ENCODE measurements at places on chromosomes 6 and 20.

DNA sequence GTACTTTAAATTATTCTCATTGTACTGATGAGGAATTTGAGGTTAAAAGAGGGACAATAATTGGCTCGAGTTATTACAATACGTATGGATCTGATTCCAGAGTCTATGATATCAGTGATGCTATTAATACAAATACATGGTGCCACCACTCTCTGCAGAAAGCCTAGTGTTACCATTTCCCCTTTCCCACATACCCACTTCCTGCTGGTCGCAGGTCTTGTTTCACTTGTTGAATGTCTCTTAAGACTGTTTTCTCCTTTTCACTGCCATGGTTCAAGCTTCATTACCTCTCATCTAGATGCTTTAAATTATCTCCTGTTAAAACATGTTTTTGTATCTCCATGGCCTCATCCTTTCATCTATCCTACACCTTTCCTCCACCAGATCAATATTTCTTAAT, 62.0 kb downstream of the FHL5 start:
- no peak for DNase-seq

DNA sequence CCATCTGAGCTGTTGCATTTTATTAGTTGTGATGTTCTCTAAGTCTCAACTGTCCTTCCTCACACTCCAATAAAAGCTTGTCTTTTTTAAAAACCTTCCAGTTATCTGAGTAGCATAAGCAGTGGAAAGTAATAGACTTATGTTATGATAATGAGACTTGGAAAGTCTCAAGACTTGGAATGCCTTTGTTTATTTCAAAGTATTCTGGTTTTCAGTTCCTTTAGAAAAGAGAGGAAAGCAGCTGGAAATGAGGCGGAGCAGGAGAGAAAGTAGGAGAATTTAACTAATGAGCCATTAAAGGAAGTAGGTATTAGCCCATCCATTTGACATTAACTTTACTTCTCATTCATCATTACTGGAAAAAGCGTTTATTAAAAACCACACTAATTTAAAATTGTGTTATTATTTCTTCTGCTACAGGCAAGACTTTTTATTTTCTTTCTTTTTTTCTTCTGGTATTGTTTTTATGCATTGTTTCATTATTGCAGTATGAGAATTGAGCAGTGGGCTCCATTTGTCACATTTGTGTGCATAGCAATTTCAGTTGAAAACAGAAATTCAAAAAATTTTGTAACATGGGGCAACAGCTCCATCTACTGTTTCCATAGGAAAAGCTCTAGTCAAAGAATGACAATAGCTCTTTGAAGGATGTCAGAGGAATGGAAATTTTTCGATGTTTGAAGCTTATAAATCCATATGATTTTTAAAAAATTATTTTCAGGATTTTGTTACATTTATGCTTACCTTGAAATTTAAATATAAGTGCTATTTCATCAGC, 194.8 kb downstream of the COL9A1 start:
- DNase-seq: peak; percentile 4

DNA sequence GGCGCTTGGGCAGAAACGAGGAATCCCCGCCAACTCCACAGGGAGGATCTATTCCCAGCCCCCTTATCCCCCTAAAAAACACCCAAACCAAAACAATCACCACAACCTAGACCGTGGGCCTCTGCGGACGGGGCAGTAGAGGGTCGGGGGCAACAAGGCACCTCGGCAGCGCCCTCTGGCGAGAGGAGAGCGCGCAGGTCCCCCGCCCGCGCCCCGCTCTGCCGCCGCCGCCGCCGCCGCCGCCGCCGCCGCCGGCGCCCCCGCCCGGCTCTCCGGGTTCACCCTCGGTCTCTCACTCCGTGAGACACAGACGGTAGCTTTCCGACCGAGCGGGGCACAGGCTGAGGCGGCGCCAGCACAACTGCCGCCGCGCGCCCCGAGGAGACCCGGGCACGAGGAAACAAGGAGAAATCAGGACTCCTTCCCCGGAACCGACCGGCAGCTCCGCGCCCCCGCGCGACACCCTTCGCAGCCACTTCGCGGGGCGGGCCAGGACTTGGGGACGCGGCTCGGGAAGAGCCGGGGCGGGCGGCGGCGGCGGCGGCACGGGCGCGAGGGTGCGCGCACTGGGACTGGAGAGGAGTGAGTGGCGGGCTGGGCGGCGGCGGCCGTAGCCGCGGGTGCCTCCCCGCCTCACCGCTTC, at the start of gene SLC35F1:
Gene SLC35F1, plus strand, starts transcription at position 307 of the 643 bp plus-strand sequence.
- DNase-seq: no peak

- no peak for DNase-seq
These were observed 8.3 kb downstream of the PHF3 start for GRCh38 chr6:63643862-63644261.

DNA sequence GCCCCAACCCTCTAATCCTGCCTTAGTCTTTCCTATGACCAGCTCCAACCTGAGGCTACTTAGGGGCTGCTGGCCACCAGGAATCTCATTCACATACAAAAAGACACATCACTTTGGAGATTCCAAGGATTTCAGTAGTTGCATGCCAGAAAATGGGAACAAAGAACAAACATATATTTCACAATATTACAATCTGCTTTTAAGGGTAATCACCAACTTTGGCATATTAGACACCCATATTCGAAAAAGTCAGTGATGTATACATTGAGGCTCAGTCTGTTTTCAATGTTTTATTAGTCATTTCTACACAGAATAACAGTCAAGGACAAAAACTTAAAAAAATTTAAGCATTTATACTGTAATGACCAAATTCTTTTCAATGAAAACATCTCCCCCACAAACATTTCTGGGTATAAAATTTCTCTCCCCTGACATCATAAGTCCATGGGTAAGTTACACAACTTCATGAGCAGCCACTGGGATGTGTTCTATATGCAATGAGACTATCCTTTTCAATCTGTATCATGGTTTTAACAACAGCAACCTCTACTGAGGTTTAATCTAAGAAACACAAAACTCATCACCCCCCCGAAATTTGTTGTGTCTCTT, 103.5 kb downstream of the MAP7 start:
- DNase-seq: peak; percentile 41

DNA sequence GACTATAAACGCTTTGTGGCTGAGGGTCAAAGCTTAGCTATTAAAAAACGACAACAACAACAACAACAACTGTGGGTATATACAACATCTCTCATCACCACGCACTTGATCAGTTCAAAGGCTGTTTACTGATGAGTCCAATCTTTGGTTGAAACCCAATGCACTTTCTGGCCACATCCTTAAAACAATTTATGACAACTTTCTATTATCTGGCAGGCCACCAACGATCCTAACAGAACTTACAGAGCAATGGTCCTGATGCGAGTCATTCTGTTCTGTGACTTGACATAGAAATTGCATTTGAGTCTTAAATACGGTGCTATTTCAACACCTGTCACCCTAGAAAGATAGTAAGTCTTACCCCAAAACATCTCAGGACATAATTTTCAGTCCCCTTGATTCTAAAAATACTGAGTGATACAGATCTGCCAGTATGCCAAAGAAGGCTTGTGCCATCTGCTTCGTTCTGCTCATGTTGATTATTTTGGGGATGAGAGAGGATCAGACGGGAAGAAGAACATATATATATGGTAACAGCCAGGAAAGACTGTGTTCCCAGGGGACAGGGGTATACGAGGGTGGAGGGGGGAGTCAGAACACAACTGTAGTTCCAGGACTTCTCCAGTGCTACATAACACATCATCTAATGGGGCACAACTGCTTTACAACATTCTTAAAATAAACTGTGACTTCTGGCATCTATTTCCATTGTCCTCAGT, 55.8 kb downstream of the PLAGL1 start:
- no peak for DNase-seq

GRCh38 chr20:36805396-36805795, 31.8 kb upstream of the DSN1 start:
- no peak for DNase-seq

- no peak for DNase-seq
These were observed 74.9 kb upstream of the TOX2 start for GRCh38 chr20:43839793-43840199.

GRCh38 chr20:3447321-3447720, 23.5 kb upstream of the ATRN start:
- DNase-seq: no peak
